CD4-positive, alpha-beta T cell treated with Interleukin-10 for 1 hour (primary cell): ENCODE measurements at places on chromosomes 13 and 19.

GRCh38 chr19:10655457-10656312 lies 1.5 kb downstream of the ILF3 start:
- DNase-seq, result no peak

- DNase-seq, result peak; percentile 86
Observed at GRCh38 chr19:8208922-8209461, at the start of gene CERS4. Gene CERS4, plus strand, starts transcription at chr19:8209370. Its CDS starts 41,707 bp downstream, at chr19:8251077.

- no peak for DNase-seq
Observed at GRCh38 chr19:5822181-5822844, 17.2 kb downstream of the FUT6 start.

- no peak for DNase-seq
Observed at GRCh38 chr19:55857149-55857548, 20.8 kb downstream of the NLRP4 start.

GRCh38 chr13:101576455-101576854 lies 124.0 kb downstream of the ITGBL1 start:
- DNase-seq, result no peak

DNA sequence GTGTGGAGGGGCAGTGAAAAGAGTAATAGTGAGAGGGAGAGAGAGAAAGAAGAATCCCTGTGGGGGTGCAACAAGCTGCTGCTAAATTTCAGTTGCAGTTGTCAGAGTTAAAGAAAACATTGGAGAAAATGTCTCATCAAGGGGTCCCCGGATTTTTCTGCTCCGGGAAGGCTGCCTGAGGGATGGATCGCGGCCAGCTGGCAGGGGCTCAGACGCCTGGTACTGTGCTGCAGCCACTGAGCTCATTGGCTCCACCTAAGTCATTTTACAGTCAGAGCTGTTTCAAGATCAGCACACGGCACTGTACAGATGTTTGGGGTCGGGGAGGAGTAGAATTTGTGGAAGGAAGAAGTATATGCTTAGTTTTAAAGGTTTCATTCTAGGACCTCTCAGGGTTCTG lies 106.2 kb downstream of the SHISA2 start:
- no peak for DNase-seq
